ENCODE measurements at places on chromosomes 1 and 21.

- DNase-seq, result no peak
Observed at GRCh38 chr1:119471566-119471965, 35.4 kb upstream of the HSD3B1 start.

- DNase-seq, result no peak
Observed at GRCh38 chr1:214031267-214031650, 43.5 kb downstream of the PROX1 start.

DNA sequence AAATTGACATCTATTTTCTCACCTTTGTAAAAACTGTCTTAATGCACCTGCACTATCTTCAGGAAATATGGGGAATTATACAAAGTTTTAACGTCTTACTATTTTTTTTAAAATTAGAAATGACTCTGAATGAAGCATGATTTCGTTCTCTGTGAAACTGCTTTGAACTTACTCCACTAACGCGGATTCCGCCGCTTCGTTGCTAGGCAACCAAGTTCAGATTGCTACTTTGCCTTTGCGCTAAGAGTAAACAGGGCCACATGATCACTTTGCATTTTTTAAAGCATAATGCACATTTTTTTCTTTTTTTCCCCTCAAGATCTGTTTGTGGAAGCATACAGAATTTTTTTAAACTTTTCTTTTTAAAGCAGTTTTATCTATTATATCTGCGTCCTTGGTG lies 690.5 kb downstream of the BRINP3 start:
- DNase-seq, result no peak

DNA sequence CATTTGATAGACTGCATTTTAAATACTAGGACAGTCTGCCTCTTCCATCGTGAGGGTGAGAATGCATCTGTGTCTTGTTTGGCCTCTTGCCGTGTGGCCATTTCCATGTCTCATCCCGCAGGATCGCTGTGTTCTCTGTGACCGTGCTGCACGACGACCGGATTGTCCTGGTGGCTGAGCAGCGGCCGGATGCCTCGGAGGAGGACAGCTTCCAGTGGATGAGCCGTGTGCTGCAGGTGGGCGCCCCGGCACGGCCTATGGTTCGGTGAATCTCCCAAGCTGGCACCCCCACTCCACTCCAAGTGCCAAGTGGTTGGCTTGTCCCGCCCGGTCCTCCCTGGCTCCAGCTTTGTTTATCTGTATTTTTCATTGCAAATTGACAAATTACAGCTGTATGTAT lies 55.2 kb downstream of the S100B start:
- no peak for DNase-seq

GRCh38 chr1:32106663-32107275 lies 1.1 kb upstream of the KPNA6 start:
- no peak for DNase-seq

GRCh38 chr1:30249446-30250337 lies 473.7 kb downstream of the MATN1 start:
- no peak for DNase-seq

Data from stimulated activated CD4-positive, alpha-beta T cell treated with anti-CD3 and anti-CD28 coated beads, TNF-alpha, amount 100 ng/mL, for 4 hours (primary cell).